Dorsolateral prefrontal cortex (tissue), 122 donors: ENCODE measurements at places on chromosomes 2 and 18.
A peak's percentile ranks its signal among the peaks of the same experiment; 100 is the strongest.

DNA sequence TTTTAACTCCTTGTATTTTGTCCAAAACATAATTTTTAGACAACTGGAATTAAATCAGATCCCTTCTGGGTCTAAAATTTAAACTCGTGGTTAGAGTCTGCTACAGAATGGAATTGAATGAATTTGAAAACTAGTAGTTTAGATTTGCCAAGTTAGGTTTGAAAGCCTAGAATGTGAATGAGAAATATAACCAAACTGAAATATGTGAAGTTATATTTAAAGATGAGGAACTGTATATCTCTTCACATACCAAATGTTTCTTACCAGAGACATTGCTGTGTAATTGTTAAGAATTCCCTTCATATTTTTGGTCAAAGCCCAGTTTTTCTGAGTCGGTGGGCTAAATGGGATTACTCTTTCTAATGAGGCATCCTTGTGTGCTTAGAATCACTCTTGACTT lies 74.2 kb downstream of the LPIN1 start:
- DNase-seq: no peak

- DNase-seq: no peak
Observed at GRCh38 chr18:67425672-67426071, 90.8 kb downstream of the DSEL start.

DNA sequence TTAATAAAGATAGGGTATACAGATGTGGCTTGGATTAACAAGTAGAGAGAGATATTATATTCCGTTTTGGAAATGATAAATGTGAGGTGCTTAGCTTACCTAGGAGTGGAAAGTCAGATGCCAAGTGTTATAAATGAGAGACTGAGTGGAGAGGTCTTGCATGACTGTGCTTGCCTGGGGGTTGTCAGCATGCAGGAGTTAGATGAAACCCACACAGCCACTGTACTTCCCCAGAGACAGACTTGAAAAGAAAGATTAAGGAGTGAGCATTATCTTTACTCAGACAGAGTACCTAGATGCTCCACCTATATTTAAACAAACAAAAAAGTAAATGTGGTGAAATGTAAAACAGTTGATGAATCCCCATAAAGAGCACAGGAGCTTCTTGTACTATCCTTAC lies 482.7 kb downstream of the RIT2 start:
- no peak for DNase-seq

- DNase-seq: no peak
Observed at GRCh38 chr2:234334151-234334550, 162.7 kb downstream of the ARL4C start.

DNA sequence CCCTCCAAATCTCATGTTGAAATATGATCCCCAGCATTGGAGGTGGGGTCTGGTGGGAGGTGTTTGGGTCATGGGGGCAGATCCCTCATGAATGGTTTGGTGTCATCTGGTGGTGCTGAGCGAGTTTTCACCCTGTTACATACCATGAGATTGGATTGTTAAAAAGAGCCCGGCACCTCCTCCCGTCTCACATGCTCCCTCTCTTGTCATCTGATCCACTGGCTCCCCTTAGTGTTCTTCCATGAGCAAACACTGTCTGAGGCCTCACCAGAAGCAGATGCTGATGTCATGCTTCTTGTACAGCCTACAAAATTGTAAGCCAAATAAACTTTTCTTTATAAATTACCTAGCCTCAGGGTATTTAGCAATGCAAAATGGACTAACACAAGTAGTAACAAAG lies 405.0 kb upstream of the SLC39A10 start:
- DNase-seq: no peak

GRCh38 chr18:34709750-34710441 lies at the start of gene DTNA:
Gene DTNA, plus strand, starts transcription at chr18:34710298. Its CDS starts 45,679 bp downstream, at chr18:34755977.
- no peak for DNase-seq

DNA sequence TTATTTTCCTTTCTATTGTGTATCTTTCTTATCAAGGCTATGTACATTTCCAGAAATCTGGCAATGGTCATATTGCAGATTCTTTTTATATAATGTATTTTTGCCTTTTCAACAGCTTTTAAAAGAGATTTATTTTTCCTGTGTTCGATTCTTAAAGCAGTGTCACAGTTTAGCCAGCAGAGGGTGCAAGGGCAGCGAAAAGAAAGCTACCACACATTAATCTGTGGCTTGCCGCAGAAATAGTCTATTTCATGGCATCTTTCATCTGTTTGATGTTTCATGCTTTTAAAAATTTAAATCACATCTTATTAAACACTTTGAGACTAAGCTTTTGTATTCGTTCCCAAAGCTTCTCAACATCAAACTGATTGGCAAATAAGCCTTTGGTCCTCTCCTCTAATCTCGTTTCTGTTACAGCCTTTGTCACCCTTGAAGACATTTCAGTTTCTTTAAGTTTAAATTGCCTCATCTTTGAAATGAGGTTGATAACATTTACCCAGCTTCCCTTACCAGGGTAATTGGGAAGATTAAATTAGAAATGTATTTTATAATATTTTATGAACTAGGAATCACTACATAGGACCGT lies 73.3 kb downstream of the PIK3C3 start:
- no peak for DNase-seq

DNA sequence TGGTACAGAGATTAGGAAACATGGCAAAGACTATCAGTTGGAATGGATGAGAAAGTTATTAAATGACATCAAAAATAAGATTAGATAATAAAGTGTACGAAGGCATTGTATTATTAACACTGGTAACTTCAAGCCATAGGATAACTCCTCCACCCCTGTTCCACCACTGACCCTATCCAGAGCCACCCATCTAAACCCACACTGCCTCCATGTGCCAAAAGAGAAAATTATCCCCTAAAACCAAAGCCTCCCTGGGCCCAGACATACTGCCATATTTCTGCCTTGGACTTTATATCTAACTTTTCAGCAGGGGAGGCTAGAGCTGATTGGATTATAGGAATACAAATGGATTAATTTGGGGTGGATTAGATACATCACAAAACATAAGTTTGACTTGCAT lies 443.7 kb downstream of the BCL11A start:
- no peak for DNase-seq

DNA sequence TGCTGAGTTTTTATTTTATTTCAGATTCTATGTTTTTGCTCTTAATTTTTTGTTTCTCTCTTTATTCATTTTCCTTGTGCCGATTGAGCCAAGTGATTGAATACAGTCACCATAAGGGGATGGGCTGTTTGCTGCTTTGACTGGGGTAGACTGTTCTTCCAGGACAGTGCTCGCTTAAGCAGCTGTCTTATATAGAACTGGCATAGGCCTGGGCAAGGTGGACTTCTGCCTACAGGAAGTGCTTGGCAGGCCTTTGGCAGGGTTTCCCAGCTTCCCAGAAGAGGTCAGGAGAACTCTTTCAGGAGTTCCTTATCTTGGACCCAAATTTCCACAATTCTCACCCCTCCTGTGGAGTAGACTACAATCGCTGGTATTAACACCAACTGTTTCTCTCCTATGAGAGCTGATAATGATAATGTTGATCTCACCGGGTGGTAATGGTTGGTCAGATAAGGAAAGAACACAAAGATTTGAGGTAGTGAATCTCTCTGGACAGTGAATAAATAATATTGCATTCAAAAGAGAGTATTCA lies 207.5 kb upstream of the ST6GAL2 start:
- no peak for DNase-seq

GRCh38 chr2:58666323-58666970 lies 425.3 kb upstream of the FANCL start:
- no peak for DNase-seq

- DNase-seq: no peak
Observed at GRCh38 chr2:68871159-68871764, at the start of gene BMP10. Gene BMP10, minus strand, starts transcription at chr2:68871397. Its CDS starts 39 bp downstream, at chr2:68871358.

- DNase-seq: no peak
Observed at GRCh38 chr2:216349366-216349765, 22.9 kb downstream of the MARCHF4 start.

GRCh38 chr2:237154884-237155851 lies 69.5 kb downstream of the COPS8 start:
- DNase-seq: no peak

DNA sequence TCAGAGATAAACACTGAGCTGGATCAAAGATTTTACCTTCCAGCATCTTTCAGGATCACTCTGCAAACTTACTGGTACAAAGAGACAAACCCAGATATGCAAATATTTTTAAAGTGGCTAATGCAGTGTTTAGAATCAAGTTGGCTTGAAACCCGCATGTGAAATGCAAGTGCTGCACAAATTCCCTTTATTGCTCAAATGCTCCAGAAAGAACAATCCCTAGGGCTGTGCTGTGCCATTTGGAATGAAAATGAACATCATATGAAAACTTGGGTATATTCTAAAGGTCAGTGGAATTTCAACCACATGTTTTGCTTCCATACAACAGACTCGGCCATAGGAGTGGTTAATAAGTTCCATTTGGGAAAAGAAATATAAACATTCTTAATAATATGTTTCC lies 139.1 kb downstream of the VWC2L start:
- DNase-seq: no peak

- DNase-seq: no peak
Observed at GRCh38 chr2:88829607-88830463, 138.4 kb downstream of the RPIA start.

- DNase-seq: peak; percentile 47
Observed at GRCh38 chr18:3450012-3450798, at the start of gene TGIF1. Gene TGIF1, plus strand, starts transcription at chr18:3450172. Its CDS starts 318 bp downstream, at chr18:3450490.

DNA sequence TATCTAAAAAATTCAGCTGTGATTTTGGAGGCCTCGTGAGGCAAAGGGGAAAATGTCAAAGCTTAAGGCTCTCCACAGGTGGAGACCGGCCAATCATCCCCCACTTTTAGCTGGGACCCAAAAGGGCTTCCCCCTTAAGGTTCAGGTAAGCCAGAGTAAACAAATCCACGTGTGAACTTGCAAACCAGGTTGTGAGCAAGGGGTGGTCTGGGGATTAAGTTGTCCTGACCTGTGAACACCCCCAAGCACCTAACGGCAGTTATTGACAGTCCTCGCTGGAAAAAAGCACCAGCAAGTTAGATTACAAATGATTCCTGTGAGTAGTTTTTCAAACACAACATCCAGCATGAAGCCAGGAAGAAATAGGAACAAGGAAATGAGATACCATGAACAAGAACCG lies 42.9 kb downstream of the MYO7B start:
- DNase-seq: no peak

GRCh38 chr2:231672617-231673347 lies 35.5 kb upstream of the PTMA start:
- no peak for DNase-seq

DNA sequence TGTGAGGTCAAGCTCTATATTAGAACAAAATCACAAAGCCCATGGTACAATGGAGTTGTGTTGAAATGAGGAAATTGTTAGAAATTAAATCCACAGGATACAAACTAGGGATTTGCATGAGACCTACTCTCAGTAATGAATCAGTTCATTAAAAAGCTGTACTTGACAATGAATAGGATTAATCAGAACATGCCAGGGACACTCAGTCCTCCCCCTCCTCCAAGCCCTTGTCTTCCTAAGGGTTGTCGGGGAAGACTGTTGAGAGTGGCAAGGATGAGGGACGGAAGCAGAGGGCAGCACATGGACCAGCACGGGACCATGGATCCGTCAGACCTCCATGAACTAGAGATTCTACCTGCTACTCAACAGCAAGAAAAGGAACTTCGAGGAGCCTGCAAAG lies 39.8 kb downstream of the SPRED2 start:
- DNase-seq: peak; percentile 19

DNA sequence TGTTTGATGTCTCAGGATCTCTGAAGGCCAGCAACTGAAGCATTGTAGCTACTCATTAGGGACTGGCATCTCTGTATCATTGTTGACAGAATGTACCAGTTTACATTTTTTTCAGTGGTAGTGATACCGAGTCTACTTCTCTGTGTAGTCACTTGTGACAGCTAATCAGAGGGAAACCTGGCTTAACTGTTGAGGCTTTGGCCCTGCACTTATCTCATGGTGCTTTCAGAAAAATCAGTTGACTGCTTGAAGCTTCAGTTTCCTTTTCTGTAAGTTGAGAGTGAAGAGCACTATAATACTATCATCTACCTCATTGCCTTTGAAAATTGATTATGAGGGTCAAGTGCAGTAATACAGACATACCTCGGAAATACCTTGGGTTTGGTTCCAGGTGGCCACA lies 90.0 kb downstream of the COMMD1 start:
- no peak for DNase-seq

DNA sequence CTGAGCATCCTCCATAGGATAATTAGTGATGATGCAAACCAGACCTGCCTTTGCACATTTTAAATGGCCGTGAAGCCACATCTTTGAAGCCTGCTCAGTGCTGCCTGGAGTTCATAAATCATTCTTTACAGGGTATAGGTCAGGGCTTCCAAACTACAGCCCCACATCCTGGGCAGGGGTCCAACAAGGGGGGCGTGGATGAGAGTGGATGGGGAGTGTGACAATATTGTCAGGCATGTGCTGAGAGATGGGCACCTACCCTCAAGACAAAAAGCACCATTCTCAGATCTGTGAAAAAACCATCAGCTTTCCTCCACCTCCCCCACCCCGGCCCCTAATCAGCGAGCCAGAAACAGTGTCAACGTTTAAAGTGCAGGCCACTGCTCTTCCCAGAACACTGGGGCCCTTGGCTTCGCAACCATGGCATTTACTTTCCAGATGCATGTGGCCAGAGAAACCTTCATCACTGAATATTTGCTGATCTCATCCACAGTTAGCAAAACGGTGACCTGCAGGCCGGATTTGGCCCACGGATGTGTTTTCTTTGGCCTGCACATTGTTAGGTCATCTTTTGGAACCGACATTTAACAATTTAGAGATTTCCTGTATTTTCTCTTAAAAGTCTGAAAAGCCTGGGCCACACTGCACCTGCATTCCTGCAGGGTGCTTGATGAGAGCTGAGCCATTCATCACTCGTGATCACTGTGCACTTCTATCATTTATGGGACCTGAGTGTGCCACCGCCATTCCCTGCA lies 130.7 kb downstream of the ANKRD44 start:
- DNase-seq: no peak
